ENCODE measurements at places on chromosomes 12 and 14.

DNA sequence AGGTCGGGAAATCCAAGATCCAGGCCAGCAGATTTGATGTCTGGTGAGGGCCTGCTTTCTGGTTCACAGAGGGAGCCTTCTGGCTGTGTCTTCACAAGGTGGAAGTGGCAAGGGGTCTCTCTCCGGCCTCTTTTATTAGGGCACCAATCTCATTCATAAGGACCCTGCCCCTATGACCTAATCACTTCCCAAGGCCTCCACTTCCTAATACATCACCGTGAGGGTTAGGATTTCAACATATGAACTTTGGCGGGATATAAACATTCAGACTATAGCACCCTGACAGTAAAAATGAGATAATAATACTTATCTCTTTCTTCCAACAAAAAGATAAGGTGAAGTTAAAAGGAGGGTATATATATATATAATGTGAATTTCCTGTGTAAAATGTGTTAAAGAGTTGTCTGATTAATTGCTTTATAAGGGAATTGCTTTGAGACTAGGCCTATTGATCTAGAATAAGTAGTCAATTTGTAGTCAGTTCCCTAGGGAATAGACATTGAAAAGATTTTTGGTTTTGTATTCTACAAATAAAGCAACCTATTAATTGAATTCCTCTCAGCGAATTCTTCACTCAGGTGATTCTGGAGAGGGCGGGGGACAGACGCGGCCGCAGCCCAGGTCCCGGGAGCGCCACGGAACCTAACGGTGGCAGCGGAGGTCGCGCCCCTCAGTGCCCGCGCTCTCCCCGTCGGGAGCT is 516 bp upstream of the LGALS3 start:
- DNase-seq: no peak

DNA sequence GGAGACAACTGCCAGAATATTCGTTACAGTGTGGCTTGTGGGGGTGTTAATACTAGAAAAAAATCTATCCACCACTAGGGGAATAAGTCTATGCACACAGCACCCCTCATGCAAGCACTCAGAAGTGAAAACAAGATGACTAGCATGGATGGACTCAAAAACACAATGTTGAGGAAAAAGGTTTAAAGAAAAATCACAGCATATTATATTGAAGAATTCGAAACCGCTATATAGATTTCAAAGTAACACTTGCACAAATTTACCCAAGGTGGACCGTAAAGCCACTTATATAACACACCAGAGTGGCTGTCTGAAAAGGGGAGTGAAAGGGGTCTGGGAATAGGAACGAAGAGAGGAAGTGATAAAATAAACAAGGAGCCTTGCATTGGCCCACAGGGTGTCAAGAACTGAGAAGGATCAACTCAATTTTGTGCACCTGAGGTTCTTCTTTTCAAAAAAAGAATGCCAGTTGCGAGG is 544 bp downstream of the ABCD4 start:
- DNase-seq: peak; percentile 77

GRCh38 chr12:108995370-108995992 is 25.4 kb downstream of the SVOP start:
- no peak for DNase-seq

DNA sequence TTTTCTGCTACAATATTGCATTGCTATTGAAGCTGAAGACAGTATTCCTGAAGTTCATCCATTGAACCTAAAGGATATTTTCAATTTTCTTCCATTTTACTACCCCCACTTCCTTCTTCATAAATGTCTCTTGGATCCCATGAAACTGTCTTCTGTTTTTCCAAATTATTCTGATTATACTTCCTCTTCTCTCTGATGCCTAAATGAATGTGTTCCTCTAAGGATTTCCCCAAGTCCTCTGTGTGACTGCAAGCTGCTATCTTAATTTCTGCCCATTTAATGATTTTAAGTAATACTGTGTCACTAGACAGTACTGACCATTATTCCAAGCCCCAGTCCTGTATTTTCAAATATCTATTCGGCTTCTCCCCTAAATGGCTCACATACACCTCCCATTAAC is 102.9 kb downstream of the TAOK3 start:
- DNase-seq: no peak

- no peak for DNase-seq
These were observed 34.0 kb upstream of the JDP2 start for GRCh38 chr14:75393794-75394193.

- DNase-seq: no peak
These were observed at the start of gene GPR135 for GRCh38 chr14:59465316-59466135. TSS of gene GPR135 (minus strand) at chr14:59465380. CDS start at chr14:59465226, 154 bp downstream.

- no peak for DNase-seq
These were observed 22.1 kb downstream of the SERPINA1 start for GRCh38 chr14:94366146-94366915.

- DNase-seq: peak; percentile 75
These were observed 24.1 kb upstream of the BCDIN3D start for GRCh38 chr12:49866859-49867569.

- DNase-seq: peak; percentile 81
These were observed 1.8 kb downstream of the COX6A1 start for GRCh38 chr12:120439646-120440247.

- DNase-seq: no peak
These were observed 3.7 kb upstream of the TRPV4 start for GRCh38 chr12:109836916-109837315.

GRCh38 chr14:82410064-82410463 is 876.4 kb upstream of the SEL1L start:
- DNase-seq: no peak

GRCh38 chr14:92108345-92109254 is 2.2 kb upstream of the ATXN3 start:
- DNase-seq: no peak

GRCh38 chr14:68592948-68593556 is 199.8 kb downstream of the ZFP36L1 start:
- no peak for DNase-seq

DNA sequence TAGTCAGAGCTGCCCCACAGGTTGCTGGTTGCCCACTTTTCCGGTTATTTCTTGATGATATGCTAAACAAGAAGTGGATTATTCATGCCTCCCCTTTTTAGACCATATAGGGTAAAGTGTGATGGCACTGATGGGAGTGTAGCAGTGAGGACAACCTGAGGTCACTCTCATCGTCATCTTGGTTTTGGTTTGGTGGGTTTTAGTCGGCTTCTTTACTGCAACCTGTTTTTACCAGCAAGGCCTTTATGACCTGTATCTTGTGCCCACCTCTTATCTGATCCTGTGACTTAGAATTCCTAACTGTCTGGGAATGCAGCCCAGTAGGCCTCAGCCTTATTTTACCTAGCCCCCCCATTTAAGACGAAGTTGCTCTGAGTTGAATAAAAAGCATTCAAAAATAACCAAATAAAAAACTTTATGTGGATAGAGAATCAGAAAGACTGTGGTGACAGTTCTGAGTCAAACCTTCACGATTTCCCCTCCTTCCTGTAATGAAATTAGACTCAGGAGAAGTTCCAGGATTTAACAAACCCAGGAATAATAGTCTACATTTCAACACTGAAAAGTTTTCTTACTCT is 144.2 kb downstream of the PAWR start:
- no peak for DNase-seq

All from hematopoietic multipotent progenitor cell treated with erythropoietin and hydrocortisone succinate and interleukin-3 and kit ligand, for 8 days (in vitro differentiated cells).